ENCODE measurements at places on chromosomes 7 and 10.

GRCh38 chr10:98404571-98405359 lies 10.2 kb downstream of the PYROXD2 start:
- DNase-seq = no peak

- DNase-seq = peak; percentile 56
Observed at GRCh38 chr10:88792661-88793060, 9.9 kb upstream of the LIPM start.

- peak; percentile 14 for DNase-seq
Observed at GRCh38 chr10:58868736-58869435, 307.6 kb upstream of the PHYHIPL start.

GRCh38 chr7:52472006-52472620 lies 563.3 kb upstream of the POM121L12 start:
- no peak for DNase-seq

DNA sequence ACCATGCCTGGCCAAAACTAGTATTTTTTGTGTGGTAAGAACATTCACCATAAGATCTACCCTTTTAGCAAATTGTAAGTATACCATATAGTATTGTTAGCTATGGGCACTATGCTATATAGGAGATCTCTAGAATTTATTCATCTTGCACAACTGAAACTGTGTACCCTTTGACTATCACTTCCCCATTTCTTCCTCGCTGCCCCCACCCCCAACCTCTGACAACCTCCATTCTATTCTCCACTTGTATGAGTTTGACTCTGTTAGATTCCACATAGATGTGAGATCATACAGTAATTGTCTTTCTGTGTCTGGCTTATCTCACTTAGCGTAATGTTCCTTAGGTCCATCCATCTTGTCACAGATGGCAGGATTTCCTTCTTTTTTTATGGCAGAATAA lies 3.6 kb downstream of the CASP7 start:
- DNase-seq = no peak

DNA sequence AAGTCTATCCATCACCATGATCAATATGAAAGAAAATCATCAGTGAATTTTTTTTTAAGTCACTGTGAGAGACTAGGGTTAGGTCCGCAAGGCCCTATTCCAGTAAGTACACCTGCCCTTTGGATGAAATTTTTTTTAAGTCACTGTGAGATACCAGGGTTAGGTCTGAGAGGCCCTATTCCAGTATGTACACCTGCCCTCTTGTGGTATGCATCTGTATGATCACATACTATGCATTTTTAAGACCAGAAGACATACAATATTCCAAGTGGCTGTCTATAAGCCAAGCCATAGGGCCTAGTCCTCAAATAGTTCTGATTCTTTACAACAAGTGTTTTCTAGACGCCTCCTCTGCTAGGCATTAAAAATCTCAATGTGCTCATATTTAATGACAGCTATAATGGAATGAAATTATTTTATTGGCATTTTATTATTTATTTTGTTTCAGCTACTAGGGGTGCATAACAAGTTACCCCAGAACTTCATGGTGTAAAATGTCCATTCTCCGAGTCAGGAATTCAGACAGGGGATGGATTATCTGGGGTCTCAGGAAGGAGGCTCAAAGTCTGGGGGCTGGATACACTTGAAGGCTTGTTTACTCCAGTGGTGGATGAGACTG lies 53.1 kb downstream of the TEX36 start:
- DNase-seq = peak; percentile 26

DNA sequence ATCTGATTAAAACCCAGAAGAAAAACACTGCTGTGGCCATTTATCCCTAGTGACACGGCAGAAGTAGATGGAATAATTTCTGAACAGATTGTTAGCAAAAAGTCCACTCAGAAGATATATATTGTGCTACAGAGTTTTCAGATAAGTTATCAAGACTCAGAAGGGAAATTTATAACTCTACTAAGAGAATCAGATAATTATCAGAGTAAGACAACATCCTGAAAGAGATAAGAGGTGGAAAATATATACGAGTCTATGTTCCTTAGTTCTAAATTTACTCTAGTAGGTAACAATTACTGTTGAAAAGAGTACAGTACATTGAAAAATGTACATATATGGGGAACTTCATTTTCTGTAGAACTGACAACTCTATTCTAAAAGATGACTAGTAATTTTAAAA lies 176.7 kb downstream of the GNAI1 start:
- DNase-seq = no peak

- DNase-seq = no peak
Observed at GRCh38 chr7:99265848-99266480, 6.7 kb upstream of the MYH16 start.

GRCh38 chr7:148700661-148701064 lies 2.0 kb downstream of the CUL1 start:
- DNase-seq = no peak

- DNase-seq = no peak
Observed at GRCh38 chr10:100774223-100774622, 28.8 kb downstream of the PAX2 start.

DNA sequence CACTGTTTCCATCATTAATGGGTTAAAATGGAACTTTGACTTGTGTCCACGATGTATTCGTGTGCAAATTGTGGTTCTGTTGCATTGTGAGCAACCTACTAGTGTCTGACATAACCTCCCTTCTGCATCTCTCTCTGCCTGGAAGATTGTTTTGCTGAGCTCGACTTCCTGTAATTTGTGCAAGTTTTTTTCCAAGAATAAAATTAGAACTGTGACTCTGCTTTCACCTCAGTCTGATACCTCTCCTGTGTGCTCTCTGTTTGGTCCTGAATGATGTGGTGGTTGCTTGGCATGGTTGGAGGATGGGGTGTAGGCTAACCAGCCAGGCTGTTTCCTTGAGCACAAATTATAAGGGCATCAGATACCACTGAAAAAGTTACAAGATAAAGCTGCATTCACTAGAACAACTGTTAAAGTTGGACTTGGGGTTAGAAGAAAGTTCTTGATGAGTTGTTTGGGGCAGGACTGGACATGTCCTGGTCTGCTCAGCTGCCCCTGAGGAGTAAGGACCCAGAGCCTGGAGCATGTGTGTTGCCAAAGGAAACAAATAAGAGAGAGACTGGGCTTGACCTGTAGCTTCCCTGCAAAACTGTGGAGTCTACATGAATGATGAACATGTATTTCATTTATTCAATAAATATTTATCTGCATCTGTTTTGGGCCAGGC lies 1.9 kb upstream of the VOPP1 start:
- peak; percentile 44 for DNase-seq

DNA sequence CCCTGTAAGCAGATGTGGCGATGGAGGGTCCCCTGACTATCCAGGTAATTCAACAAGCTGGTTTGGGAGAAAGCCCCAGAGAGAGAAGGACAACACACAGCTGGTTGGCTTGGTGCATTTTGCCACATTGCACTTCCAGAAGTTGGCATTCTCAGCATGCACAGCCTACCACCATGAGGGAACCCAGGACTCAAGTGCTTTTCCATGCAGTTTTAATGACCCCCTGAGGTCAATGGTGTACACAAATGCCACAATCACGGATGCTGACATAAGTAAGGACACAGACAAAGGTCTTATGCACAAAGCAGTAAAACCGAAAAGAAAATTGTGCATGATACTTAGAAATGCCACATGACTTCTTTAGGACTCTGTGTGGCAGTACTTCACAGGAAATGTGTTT lies 645.1 kb downstream of the KCNMA1 start:
- DNase-seq = no peak

- no peak for DNase-seq
Observed at GRCh38 chr10:64385355-64385754, 864.2 kb downstream of the REEP3 start.

DNA sequence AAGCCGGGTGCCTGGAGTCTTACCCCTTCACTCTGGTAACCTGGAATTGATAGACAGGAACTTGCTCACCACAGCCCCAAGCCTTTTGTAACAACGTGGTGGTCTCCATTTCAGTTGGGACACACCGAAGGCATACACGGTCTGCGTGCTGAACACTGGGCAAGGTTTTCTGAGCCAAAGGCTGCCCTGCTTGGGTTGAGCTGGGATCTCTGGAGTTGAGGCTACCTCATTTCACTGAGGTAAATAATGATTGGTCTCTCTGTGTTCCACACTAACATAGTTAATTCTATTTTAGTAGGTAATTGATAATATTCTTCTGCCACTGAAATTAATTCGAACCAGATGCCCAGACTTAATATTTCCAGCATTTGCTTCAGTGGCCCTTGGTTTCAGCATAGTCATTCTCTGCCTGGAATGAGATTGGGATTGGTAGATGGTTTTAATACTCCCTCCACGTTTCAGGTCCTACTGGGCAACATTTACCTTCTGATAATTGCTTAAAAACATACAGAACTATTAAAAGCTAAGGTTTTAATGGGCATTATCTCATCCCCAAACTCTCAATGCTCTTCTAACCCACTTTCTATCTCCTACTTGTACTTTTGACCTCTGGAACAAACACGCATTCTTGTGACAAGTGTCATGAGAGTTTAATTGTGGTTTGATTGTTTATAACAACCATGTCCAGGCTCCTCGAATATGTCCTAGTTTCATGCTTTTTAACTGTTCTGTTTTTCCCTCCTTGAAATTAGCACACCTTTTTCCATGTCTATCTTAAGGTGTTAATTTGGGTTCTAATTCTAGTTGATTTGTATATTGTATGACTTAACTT lies 202.3 kb upstream of the KLF6 start:
- no peak for DNase-seq

DNA sequence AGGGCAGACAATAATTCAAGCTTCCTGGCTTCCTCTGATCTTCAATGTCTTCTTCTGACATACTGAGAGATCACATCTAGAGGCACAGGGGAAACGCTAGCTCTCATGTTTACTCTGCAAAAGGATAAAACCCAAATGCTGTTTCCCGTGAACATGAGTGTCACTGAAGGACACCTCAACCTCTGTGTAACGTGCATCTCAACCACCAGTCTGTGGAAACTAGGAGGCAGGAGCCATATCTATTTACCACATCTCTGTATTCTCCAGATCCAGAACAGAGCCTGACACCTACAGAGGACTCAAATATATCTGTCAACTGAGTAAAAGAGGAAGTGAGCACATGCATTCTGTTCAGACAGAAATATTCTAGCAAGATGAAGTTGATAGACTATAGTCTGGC lies 140.3 kb upstream of the TARP start:
- DNase-seq = no peak

- no peak for DNase-seq
Observed at GRCh38 chr7:108911016-108911415, 341.3 kb downstream of the DNAJB9 start.

DNA sequence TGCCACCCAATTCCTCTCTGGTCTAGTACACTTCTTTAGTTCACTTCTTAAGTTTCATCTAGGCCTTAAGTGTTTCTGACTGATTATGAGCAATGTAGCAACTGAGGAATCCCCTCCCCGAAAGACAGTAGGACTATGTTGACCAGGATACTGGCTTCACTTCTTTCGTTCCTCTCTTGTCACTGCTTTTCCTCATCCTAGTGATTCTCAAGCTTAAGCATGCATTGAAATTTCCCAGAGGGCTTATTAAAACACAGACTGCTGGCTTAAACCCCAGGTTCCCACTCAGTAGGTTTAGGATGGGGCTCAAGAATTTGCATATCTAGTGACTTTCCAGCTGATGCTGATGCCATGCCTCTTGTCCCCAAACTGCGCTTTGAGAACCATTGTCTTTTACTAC lies 164.6 kb upstream of the WNT16 start:
- no peak for DNase-seq

DNA sequence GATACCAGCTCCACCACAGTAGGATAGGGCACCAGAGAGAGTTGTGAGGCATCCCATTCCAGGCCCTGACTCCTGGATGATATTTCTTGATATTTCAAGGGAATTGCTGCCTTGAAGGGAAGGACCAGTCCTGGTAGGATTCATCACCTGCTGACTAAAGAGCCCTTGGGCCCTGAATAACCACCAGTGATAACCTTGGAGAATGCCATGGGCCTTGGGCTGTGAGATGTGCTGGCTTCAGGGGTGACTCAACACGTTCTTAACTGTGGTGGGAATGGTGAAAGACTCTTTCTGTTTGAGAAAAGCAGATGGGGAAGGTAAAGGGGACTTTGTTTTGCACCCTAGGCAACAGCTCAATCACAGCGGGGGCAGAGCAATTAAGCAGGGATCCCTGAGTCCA lies 21.4 kb upstream of the ASZ1 start:
- DNase-seq = peak; percentile 49

DNA sequence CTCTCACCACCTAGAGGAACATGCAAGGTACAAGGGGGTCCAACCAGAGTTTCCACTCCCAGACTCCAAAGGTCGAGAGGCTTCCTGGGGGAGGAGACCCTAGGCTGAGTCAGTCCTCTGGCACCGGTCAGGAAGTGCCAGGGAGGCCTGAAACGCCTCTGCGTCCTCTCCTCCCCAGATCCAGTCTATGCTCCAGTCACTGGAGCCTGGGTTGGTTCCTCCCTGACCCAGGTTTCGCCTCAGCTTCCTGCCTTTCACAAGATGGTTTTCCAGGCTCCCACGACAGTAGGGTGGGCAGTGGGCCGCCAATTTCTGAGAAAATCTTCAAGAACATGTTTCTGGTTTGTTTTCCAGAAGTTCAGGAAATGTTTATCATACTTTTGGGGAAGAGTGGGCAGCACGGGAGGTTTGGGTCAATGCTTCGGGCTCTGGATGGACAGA lies 30.0 kb downstream of the DUSP5 start:
- DNase-seq = peak; percentile 68

- DNase-seq = peak; percentile 40
Observed at GRCh38 chr7:131327049-131327625, 539 bp upstream of the MKLN1 start.

DNA sequence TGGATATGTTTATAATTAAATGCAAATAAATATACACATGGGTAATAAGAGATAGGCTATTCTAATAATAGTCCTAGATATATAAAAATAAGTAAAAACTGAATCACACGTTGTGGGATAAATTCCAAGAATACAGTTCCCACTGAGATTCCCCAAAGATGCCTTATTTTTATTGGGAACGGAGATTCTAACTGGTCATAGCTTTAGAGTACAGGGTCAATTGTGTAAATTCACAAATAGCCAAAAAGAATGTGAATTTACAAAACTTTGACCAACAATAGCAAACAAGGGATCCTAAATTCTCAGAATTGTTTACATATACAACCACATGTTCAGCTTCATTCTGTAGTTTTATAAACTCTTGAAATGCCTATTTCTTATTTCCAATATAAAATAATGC lies 65.0 kb downstream of the VSTM4 start:
- no peak for DNase-seq

DNA sequence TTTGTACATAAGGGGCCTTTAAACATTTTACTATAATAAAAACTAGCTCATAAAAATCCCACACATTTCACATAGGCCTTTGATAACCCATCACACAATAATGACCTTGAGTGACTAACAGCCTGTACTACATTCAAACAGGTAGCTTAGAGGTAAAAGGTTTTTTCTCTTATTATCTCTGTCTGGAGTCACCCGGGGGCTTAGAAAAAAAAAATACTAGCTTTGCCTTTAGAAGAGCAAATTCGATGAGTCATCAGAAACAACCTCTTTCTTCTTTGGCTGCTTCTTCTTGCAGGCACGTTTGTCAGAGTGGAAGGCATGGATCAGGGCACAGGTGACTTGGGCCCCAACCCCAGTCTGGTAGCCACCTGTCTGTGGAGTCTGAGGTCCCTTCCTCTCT lies 43.4 kb upstream of the ADO start:
- DNase-seq = no peak

Measured in NCI-H226 (cell line).